ENCODE measurements at places on chromosomes 7 and 10. TPM values are rescaled to one million over a fixed set of nuclear protein-coding genes. Genes with fewer than 3 reads are reported as not detected.

TSPAN12 gene
- 69.0 TPM for total RNA-seq

MINDY4 gene
- total RNA-seq: 4.9 TPM

GJC3 gene
- total RNA-seq: 0.30 TPM

TUBAL3 gene
- total RNA-seq: 0.12 TPM

TAS2R16 gene
- not detected for total RNA-seq

OR2A1 gene
- total RNA-seq: not detected

SAP25 gene
- total RNA-seq: 0.77 TPM

AQP1 gene
- 323 TPM for total RNA-seq

All from left ventricle myocardium superior (tissue), 1 donor.